ENCODE measurements at places on chromosomes 7 and 10. TPM values are rescaled to one million over a fixed set of nuclear protein-coding genes. Genes with fewer than 3 reads are reported as not detected.

HOXA3 gene
- total RNA-seq = 32.9 TPM

C10orf143 gene
- not detected for total RNA-seq

HOXA7 gene
- total RNA-seq = 5.1 TPM

C10orf67 gene
- 0.14 TPM for total RNA-seq

ANLN gene
- total RNA-seq = 109 TPM

TMEM213 gene
- total RNA-seq = not detected

PAX4 gene
- not detected for total RNA-seq

EPO gene
- not detected for total RNA-seq

CRYGN gene
- total RNA-seq = not detected

PLEKHA8 gene
- total RNA-seq = 19.3 TPM

ASAH2 gene
- total RNA-seq = 0.47 TPM

PLAC9 gene
- not detected for total RNA-seq

Measured in Caki2 (cell line).